Stimulated activated CD4-positive, alpha-beta T cell treated with anti-CD3 and anti-CD28 coated beads, Interleukin-4, amount 100 ng/mL, for 24 hours (primary cell): ENCODE measurements at places on chromosomes 16 and 17.

GRCh38 chr17:62657690-62658089 lies 30.2 kb downstream of the MRC2 start:
- no peak for DNase-seq

DNA sequence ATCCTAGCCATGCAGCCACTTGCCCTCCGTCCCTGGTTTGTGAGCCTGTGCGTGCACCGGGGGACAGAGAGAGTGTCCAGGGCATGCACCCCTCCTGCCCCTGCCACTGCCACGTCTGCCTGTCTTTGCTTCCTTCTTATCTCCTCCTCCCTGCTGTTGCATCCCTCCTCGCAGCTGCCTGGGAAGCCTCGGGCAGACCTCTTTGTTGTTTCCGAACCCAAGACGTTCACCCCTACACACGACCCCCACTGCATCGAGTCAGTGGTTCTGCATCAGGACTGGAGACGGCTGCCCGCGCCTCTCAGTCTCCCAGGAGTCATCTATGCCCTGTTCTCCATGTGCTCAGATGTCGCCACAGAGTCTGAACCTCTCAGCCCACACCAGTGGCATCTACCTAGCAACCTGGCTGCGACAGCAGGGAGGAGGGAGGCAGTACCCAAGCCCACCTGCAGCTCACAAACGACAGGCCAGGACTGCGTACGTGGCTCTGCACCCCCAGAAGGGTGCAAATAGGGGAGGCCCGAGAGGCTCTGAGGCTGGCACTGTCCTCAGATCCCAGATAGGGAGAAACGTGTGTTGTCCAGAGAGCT lies 5.2 kb downstream of the TIMP2 start:
- DNase-seq, result no peak

GRCh38 chr16:63426275-63426870 lies 1390.1 kb upstream of the CDH8 start:
- no peak for DNase-seq

- DNase-seq, result no peak
Measured at GRCh38 chr17:163514-164098, 17.8 kb downstream of the DOC2B start.

DNA sequence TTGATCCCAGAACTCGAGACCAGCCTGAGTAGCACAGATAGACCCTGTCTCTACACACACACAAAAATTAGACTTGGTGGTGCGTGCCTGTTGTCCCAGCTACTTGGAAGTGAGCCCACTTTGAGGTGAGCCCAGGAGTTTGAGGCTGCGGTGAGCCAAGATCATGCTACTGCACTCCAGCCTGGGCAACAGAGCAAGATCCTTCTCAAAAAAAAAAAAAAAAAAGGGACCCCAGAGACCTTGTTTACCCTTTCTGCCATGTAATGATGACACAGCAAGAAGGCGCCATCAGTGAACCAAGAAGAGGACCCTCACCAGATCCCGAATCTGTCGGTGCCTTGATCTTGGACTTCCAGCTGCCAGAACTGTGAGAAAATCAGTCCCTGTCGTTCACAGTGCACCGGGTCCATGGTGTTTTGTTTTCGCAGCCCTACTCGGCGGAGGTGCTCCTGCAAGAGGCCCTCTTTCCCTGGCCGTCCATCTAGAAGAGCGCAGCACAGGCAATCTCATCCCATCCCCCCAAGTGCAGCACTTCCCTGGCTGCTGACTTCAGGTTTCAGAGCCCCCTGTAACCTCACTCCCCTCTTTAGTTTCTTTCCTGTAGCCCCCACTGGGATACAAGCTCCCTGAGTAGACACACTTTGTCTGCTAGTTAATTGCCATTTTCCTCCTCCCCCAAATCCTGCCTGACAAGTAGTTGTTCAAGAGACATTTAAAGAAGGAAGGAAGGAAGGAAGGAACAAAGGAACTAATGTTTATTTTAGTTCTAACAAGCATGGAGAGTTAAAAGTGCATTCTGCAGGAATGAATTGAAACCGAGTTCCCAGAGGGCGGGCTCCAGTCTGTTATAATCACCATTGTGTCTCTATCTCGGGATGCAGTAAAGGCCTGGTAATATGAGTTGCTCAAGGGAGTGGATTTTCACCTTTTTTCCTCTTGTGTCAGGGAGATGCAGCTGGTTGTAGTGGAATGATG lies 115.3 kb downstream of the SNX29 start:
- no peak for DNase-seq

GRCh38 chr17:28985950-28986713 lies 19.7 kb downstream of the SEZ6 start:
- DNase-seq, result no peak

- DNase-seq, result no peak
Measured at GRCh38 chr17:56700919-56701420, 107.5 kb downstream of the NOG start.

- DNase-seq, result no peak
Measured at GRCh38 chr17:4182043-4182442, 39.0 kb downstream of the CYB5D2 start.

- no peak for DNase-seq
Measured at GRCh38 chr17:17415006-17415405, 61.8 kb upstream of the MED9 start.

DNA sequence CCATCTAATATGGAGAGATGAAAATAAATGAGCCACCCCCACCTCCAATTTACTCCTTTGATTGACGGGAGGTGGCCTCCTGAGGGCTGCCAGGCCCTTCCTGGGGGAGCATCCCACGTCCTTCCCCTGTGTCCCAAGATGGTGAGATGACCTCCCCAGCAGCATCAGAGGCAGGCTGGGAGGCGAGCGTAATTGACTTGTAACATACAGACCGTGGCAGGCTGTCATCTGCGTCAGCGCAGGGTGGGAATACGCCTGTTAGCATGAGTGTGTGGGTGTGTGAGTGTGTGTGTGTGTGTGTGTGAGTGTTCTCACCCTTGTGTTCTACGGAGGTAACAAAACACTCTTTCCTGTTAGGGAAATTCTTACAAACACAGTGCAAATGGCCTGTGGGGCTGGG lies 156.9 kb upstream of the CIBAR2 start:
- DNase-seq, result no peak

DNA sequence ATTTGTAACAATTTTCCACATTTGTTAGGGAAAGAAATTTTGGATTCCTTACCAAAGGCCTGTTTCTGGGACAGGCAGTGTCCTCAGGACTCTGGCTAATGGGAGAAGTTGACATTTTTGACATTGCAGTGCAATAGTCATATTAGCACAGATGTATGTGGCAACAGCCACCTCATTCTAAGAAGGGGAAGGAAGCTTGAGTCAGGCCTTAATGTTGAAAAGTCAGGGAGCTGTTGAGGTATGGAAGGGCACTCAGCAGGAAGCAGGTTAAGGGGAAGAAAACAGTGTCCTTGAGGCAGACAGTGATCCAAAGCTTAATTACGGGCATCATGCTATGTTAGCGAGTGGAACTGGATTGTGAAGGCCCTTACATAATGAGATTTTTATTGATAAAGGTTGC lies 20.9 kb downstream of the AKTIP start:
- DNase-seq, result no peak

DNA sequence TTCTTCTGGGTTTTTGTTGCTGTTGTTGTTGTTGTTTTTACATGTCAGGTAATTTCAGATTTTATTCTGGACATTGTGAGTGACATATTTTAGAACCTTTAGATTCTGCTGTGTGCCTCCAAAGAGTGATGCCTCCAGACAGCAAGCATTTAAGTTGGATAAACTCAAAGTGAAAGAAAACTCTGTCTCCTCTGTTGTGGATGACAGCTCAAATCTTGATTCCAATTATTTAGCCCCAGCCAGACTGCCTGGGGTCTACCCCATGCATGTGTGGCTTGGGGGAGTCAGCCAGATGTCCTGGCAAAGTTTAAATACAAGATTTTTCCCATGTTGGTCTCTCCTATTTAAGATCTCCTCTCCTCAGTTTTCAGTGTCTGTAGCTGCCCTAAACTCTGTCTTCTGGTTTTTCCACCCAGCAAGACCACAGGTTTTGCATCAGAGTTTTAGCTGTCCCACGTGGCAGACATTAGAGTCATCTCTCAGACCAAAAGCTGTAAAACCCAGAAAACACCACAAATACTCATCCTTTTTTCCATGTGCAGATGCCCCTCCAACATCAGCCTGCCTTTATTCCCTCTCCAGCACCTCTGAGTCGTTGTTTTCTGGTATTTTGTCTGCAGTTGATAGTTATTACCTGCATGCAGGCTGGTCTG lies 19.4 kb upstream of the ZNF469 start:
- DNase-seq, result no peak

DNA sequence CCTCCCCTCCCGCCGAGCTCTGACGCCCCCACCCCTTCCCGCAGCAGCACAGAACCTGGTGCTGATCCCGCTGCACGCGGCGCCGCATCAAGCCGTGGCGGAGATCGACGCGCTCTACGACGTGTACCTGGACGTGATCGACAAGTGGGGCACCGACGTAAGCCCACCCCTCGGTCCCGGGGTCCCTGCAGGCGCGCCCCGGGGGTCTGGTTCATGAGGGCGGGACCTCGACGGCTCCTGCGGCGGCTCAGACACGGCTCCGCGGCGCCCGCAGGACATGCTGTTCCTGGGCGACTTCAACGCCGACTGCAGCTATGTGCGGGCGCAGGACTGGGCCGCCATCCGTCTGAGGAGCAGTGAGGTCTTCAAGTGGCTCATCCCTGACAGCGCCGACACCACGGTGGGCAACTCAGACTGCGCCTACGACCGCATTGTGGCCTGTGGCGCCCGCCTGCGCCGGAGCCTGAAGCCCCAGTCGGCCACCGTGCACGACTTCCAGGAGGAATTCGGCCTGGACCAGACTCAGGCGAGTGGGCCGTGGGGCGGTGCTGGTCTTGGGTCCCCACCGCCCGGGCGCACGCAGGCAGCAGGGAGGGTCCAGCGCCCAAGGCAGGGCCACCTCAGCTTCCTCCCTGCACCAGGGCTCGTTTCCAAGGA lies 1.4 kb downstream of the DNASE1L2 start:
- no peak for DNase-seq

DNA sequence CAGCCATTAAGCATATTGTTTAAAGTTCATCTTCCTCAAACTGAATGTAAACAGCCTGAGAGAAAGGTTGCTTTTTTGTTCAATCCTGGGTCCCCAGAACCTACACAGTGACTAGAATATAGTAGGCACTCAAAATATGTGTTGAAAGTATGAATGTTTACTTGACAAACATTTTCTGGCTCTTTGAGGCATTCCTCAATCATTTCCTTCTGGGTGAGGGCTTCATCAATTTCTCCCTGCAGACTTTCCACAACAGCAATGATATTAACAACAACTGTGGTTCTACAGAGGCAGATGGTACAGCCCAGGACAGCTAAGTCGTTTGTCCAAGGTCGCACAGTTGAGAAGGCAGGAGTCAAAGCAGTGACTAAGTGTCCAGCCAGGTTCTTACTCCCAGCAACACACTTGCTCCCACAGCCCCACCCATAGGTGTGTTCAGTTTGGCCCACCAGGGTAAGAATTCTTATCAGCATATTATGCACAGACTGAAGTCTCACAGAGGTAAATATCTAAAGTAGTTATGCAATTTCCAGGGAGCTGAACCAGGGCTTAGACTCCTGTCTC lies 61.1 kb downstream of the HS3ST3B1 start:
- no peak for DNase-seq

DNA sequence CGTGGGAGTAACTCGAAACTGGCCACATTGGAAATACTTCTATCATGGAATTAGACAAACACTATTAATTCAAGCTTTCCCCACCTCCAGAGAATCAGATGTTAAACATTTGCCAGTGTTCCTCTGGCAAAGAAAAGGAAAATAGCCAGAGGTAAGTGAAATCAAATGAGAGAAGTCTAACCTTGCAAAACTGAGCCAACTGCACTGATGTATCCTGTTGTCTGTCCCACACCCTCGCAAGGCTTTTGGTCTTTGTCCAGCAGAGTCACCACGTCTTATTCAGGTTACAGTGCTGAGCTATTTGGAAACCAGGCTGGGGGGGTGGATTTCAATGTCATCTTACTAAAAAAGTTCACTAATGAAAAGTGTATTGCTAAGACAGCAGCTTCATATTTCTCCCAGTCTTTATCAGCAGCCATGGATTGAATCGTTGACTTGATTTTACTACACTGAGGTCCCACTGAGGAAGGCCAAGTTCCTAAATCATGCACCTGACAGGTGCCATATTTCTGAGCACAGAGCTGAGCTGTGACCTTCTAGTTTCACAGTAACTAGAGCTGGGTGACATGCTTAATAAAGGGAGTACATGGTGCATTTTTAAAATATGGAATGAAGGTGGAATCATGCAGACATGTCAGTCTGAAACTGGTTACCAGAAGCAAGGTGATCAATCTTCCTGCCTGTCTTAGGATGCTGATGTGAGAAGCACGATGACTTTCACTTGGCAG lies 85.2 kb upstream of the HSBP1 start:
- DNase-seq, result no peak

DNA sequence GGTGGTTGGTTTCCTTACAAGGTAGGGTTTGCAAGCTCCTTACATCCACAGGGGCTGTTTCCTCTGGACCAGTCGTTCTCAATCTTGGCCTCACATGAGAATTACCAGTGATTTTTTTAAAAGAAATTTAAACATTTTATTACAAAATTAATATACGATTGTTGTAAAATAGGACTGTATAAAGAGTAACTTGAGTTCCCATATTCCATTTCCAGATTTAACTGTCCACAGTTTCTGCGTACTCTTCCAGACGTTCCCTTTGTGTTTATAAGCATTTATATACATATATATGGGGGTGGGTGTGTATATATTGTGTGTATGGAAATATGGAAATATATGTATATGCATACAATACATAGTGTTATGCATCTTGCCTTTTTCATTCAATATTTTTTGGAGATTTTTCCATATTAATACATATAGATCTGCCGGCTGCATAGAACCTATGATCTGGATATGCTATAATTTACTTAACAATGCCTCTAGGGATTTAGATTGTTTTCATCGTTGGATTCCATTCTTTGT lies 31.5 kb downstream of the HLF start:
- no peak for DNase-seq

DNA sequence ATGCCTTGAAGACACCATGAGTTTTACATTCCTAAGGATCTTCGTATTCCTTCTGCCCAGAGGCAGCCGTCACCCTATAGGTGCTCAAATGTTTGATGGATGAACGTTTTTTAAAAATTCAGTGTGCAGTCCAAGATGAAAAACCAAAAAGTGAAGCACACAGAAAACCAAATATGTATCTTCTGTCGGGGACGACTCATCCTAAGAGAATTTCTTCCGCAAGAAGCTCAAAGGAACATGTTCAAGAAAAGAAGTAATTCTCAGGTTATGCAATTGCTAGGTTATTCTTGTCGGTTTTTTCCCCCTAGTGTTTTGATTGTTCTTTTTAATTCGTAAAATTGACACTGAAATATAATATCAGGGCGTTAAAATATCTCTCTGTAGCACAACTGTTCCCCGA lies 1.4 kb downstream of the CENPV start:
- DNase-seq, result no peak

DNA sequence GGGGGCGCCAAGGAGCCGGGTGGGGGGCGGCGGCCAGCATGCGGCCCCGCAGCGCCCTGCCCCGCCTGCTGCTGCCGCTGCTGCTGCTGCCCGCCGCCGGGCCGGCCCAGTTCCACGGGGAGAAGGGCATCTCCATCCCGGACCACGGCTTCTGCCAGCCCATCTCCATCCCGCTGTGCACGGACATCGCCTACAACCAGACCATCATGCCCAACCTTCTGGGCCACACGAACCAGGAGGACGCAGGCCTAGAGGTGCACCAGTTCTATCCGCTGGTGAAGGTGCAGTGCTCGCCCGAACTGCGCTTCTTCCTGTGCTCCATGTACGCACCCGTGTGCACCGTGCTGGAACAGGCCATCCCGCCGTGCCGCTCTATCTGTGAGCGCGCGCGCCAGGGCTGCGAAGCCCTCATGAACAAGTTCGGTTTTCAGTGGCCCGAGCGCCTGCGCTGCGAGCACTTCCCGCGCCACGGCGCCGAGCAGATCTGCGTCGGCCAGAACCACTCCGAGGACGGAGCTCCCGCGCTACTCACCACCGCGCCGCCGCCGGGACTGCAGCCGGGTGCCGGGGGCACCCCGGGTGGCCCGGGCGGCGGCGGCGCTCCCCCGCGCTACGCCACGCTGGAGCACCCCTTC lies 484 bp downstream of the FZD2 start:
- peak; percentile 31 for DNase-seq
